ENCODE measurements at places on chromosomes 12 and 14.
A peak's percentile ranks its signal among the peaks of the same experiment; 100 is the strongest.

DNA sequence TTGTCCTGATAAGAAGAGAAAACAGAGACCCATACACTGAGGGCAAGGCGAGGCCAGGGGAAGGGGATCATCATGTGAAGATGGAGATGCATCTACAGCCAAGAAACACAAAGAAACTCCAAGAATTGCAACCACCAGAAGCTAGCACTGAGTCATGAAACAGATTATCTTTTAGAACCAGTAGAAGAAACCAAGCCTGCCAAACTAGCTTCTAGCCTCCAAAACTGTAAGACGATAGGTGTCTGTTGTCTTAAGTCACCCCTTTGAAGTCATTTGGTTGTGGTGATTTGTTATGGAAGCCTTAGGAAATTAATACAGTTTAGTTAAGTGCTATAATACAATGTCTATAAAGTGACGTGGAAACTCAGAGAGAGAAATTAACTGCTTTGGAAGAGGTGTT, 15.4 kb downstream of the KCNC2 start:
- no peak for DNase-seq

DNA sequence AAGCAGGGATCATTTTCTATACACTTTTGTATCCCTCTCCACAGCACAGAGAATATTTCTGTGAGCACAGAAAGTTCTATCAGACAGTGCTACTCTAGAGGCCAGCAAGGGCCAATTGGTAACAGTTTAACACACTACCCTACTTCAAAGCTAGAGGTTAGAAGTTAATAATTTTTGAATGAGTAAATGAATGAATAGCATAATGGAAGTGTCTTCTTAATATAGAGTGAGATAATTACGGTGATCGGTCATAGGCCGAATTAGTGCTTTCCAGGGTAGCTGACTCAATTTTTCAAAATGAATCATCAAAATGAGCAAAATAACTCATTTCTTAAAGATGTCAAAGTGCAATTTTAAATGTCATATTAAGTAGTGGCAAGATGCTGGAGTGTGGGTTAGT, 67.0 kb upstream of the CCDC198 start:
- no peak for DNase-seq

GRCh38 chr12:109156036-109156435, 39.6 kb downstream of the ACACB start:
- no peak for DNase-seq

DNA sequence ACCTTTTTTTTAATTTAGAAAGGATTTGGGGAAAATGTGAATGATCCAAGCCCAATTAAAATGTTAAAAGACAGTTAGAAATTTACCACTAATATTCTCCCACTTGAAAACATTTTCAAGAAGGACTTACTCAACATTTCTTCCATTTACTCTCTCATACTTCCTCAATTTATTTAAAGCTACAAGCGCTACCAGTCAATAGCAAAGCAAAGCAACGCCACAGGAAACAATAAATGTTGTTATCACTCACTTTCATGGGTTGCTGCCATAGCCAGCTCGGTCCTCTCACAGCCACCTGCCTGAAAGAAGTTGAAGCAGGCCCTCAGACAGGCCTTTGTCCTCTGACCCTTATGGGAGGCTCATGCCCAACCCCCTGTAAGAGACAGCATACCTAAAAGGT, 6.0 kb upstream of the SOS2 start:
- no peak for DNase-seq

DNA sequence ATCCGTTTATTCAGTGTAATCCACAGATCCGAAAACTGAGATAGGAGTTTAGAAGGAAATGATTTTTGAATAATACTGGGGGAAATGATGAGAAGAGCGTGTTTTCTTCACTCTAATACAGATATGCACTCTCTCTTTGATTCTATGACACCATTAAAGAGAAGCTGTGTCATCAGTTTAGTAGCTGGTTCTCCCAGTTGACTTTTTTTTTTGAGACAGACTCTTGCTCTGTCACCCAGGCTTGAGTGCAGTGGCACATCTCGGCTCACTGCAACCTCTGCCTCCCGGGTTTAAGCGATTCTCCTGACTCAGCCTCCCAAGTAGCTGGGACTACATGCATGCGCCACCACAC, 48.4 kb upstream of the EML1 start:
- DNase-seq = no peak

DNA sequence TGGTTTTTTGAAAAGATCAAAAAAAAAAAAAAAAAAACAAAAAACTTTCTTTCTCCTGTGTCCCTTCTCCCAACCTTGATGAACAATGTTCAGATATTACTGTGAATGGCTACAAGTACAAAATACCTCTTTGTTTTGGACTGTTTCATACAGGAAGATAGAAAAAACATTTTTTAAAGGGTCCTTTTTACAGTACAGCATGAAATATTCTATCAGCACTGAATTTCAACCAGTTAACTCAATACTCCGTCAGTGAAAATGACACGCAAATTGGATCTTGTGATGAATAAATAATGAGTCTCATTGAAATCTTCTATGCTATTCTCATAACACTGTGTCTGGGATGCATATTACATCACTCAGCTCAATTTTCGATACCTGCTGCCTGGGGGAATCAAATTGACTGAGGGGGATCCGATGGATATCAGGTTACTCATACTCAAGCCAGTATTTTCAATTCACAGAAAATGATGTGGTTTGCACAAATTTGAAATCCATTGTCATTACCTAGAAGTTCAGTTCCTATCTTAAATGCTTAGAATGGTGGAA, 179.6 kb downstream of the TMTC2 start:
- no peak for DNase-seq

DNA sequence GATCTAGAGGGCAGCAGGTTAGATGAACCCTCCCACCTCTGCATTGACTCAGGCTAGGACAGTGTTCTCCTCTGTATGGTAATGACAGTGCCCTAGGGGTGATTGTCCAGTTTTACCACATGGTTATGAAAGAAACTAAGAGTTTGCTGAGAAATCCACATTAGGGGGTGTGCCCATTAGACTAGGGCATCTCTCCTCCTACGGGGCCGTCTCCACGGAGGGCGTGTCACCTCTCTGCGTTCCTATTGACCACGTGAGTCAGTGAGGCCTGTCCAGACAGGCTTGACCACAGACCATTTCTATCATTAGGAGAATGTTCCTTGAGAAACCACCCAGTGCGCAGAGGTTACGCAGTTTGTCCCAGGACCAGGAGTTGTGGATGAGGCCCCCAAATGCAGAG, 8.3 kb downstream of the MVK start:
- DNase-seq = peak; percentile 11
